Effector CD8-positive, alpha-beta T cell (primary cell): ENCODE measurements at places on chromosomes 2 and 18.

DNA sequence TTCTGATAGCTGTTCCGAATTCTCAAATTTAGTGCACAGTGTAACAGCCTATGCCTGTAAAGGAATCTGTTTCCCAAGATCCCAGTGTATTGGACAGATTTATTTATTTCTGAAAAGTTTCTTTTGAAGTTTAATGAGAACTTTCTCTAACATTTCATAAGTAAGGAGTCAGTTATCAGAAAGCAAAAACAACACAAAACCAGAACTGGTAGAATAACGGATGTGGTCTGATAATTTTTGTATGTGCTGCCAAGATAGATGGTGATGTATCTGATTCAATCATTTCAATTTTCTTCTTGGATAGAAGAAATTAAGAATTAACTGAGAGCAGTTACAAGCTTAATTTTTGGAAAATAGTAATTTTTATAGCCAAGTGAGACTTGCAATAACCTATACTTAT lies 374.3 kb downstream of the SOCS6 start:
- no peak for DNase-seq

DNA sequence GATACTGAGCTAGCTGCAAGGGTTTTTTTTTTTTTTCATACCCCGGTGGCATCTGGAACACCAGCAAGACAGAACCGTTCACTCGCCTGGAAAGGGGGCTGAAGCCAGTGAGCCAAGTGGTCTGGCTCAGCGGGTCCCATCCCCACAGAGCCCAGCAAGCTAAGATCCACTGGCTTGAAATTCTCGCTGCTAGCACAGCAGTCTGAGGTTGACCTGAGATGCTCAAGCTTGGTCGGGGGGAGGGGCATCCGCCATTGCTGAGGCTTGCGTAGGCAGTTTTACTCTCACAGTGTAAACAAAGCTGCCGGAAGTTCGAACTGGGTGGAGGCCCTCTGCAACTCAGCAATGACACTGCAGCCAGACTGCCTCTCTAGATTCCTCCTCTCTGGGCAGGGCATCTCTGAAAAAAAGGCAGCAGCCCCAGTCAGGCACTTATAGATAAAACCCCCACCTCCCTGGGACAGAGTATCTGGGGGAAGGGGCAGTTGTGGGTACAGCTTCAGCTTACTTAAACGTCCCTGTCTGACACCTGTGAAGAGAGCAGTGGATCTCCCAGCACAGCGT lies 5.1 kb upstream of the MIB1 start:
- no peak for DNase-seq

- no peak for DNase-seq
These were observed 441.5 kb upstream of the POU3F3 start for GRCh38 chr2:104412384-104412783.

GRCh38 chr18:44823782-44824181 lies 143.1 kb downstream of the SETBP1 start:
- no peak for DNase-seq

DNA sequence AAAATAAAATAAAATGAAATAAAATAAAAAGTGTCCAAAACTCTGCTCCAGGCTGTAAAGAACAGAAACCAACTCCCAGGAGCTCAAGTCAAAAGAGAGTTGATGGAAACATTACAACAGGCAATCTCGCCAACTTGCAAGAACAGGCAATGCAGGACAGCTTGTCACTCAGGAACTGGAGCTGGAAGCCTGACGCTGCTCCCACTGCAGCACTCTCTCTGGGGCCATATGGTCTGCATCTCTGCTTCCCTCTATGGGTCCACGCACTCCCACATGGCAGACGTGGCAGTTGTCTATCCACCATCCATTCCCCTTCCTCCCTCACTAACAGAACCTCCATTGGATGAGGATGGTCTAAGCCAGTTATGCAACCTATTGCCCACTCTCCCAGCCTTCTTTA lies 23.3 kb upstream of the ARPC2 start:
- DNase-seq = no peak

- no peak for DNase-seq
These were observed 196.0 kb downstream of the PAX3 start for GRCh38 chr2:222102575-222103349.

- no peak for DNase-seq
These were observed 9.4 kb downstream of the FAM124B start for GRCh38 chr2:224392545-224392944.

- DNase-seq = no peak
These were observed 167.2 kb upstream of the SATB2 start for GRCh38 chr2:199624958-199625357.

GRCh38 chr2:16160281-16161084 lies 220.1 kb downstream of the MYCN start:
- DNase-seq = no peak

DNA sequence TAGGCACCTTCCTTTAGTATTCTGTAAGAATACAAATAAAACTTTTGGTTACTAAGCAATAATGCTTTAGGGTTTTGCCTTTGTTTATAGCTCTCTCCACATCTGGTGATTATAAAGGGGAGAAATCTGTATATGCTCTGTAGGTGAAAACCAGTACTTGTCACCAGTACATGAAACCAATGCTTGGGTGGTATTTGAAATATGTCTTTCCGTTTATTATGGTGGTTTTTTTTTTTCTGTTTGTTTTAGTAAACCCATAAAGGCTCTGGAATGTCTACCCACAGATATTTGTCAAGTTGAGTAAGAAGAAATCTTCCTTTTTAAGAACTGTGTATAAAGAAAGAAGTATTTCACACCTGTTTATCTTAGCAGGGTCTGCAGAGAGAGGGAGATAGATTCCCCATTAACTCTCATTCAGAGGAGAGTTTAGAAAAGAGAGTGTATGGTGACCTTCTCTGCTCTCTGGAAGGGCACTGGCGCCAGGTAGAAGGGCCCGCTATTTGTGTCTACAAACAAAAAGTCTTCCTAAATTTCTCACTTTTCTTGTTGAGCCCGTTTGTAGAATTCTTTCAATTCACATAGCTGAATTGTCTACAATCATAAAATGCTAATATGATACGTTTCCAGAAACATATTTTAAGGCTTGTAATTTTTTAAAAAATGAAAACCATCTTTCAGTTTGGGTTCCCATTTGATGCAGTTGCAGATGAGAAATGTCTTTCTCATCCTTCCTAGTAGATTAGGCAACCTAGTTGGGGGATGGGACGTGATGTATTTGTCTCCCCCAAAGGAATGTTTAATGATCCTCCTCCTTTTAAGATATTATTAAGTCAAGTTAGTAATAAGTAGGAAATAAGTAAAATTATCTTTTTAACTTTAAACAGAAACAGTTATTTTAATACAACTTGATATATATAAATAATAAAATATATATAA lies 33.9 kb downstream of the MAP3K20 start:
- no peak for DNase-seq

DNA sequence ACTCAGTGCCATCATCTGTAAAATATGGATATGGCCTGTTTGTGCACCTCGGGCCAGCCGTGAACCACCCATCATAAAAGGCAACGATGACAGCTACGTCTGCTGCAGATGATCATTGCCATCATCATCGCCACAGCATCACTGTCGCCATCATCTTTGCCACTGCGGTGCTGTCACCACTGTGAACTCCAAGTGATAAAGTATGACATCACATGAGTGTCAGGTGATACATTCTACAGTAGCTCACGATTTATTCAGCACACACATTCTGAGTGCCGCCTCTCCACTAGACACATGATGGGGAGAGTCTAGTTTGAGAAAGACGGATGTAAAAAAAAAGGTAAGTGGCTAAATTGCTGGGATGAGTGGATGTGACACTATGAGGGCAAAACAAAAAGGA lies 755.4 kb upstream of the RAB6C start:
- DNase-seq = no peak

GRCh38 chr2:99444222-99444621 lies 45.6 kb downstream of the REV1 start:
- DNase-seq = no peak

DNA sequence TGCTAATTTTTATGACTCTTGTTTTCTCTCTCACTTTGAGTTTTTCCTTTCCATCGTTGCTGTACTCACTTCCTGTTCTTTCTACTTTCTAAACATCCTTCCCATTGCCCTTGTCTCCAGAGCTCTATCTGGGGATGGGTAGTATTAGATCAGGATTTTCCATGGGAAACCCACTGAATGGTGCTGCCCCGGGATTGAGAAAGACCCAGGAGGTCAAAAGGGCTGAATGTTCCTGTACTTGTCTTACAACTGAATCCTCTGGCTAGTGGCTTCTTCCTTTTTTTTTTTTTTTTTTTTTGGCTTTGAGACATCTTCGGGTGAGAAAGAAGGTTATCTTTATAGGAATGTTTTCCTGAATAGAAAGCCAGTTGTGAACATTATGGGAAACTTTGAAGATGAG lies 364.8 kb upstream of the SLC14A2 start:
- DNase-seq = no peak
